ENCODE measurements at places on chromosomes 11 and 22.

- no peak for DNase-seq
Measured at GRCh38 chr11:36627471-36627870, 29.4 kb upstream of the RAG2 start.

- no peak for DNase-seq
Measured at GRCh38 chr11:67366961-67367760, 6.2 kb downstream of the CLCF1 start.

DNA sequence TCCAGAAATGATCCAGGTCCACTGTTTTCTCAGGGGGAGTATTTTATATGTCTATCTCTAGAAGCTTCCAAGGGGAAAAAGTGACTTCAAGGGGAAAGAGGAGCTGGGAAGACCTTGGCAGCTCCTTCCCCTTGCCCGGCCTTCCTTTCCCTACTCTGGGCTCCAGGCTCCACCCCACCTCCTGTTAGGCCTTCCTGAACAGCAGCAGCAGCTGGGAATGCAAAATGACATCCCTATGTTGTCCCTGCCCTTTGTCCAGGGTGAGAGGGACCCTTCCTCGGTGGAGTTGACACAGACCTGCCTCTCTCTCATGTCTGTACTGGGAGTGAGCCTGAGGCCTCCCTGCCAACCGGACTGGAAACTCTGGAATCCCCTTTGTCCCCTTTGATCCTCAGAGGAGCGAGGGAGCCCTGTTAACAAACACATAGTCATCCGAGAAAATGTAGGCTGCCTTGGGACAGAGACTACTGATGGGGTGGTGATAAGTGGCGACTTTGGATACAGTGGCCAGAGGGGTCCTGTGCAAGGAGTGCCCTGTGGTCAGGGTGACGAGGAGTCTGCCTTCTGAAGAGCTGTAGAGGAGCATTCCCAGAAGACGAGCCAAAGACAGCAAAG is 9.0 kb upstream of the MALAT1 start:
- no peak for DNase-seq

GRCh38 chr22:38313384-38313955 is 3.8 kb downstream of the CSNK1E start:
- peak; percentile 59 for DNase-seq

GRCh38 chr11:96037405-96037949 is 113.6 kb upstream of the MTMR2 start:
- DNase-seq: no peak

DNA sequence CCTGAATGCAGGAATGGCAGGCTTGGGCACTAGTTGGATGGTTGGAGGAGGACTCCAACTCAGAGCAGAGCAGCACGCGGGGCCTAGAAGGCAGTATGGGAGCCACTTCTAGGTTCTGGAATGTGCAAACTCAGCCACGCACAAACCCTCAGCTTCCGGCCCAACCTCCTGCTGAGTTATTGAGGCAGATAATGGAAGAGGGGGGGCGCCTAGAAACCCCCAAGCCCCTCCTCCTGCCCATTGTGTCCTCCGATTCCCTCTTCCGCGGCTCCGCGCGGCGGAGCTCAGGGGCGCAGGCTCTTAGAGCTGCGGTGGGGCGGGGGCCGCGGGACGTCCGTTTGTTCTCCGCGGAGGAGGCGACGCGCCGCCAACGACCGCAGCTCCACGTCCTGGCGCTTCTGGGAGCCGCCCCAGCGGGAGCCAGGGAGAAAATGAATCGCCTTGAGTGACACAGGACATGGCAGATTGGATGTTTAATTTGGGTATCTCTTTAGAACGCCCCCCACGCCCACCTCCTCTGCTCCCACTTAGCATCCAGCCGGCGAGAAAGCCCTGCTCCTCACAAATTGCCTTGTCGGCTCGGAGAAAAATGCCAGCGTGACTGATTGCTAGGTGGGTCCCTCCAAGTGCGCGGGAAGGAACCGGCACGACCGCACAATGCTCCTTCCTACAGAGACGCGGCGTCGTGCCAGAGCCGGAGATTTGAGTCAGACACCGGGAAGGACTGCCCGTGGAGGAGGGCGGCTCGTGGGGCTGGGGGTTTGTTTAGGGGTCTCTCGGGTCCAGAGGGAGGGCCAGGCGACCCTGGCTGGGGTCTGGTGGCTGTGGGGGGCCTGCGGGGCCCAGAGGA is 144.6 kb downstream of the NECTIN1 start:
- DNase-seq: no peak

GRCh38 chr11:75140269-75141138 is 10.4 kb upstream of the SLCO2B1 start:
- DNase-seq: no peak

- no peak for DNase-seq
Measured at GRCh38 chr22:42433754-42434682, 1.8 kb upstream of the NFAM1 start.

DNA sequence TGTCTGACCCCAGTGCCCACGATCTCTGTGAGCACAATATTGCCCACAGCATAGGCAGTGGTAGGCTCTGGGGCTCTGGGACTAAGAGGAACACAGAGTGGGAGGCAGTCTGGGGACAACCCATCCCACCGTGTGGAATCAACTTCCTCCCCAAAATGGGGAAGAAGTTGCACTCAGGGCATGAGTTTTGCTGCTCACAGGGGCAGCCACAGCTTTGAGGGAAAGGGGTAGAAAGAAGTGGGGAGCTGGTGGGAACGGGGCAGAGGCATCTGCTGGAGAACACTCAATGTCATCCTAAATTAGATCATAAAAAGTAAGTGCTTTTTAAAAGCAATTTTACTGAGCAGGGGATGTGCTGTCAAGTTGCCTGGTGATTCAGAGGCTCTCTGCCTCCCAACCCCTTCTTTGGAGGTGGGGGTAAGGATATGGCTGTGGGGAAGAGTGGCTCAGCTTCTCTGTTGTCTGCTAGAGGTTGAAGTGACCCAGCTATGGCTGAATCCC is 233.8 kb upstream of the NCAM1 start:
- no peak for DNase-seq

DNA sequence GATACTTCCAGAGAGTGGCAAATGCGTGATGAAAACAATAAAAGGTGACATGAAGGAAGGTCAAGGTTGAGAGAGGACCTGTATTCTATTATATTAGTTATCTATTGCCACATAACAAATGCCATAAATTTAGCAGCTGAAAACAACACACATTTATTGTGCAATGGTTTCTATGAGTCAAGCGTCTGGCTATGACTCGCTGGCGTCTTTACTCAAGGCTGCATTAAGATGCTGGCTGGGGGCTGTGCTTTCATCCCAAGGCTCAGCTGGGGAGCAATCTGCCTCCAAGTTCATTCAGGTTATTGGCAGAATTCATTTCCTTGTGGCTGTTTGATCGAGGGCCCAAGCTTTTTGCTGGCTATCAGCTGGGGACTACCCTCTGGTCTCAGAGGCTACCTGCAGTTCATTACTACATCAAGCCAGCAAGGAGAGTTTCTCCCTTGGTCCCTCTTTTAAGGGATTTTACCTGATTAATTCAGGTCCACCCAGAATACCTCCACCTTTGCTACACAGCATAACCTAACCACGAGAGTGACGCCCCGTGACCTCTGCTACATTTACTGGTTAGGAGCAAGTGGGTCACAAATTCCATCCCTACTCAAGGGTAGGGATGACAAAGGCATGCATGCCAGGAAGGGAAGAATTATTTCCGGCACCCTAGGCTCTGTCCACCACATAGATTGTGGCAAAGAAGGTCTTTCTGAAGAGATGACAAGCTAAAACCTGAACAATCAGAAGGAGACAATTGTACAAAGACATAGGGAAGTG is 549.1 kb downstream of the MN1 start:
- DNase-seq: peak; percentile 33

- no peak for DNase-seq
Measured at GRCh38 chr11:116059919-116060318, 555.7 kb upstream of the CADM1 start.

DNA sequence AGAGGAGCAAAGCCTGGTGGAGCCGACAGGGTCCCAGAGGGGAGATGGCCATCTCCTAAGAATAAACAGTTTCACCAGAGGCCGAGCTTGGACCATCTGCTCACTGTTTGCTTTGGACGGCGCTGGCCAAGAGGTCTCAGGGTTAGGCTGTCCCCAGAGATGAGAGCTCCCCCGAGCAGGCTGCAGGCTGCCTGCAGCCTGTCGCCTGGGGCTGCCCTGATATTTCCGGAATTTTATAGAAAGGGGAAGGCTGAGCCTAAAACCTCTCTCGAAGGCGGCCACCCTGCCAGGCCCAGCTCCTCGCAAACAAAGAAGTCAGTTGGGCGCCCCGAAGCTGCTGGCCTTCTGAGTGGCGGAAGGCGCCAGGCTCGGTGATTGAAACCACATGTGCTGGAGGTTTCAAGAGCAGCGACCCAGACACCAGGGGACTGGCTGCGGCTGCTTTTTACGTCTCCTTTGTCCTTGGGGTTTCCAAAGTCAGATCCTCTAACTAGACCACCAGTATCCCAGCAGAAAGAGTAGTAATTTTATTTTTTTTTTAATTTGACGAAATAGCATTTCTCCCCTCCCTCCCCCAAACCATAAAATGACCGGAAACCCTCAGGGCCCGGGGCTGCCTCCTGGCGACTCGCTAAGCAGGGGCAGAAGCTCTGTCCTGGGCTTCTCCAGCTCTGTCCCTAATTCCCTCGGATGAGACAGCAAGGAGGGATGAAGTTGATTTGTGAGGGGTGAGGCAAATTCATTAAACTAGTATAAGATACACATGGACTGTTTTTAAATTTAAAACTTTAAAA is 57.4 kb downstream of the CLMP start:
- peak; percentile 70 for DNase-seq

- no peak for DNase-seq
Measured at GRCh38 chr22:23684561-23685031, 6.2 kb upstream of the RGL4 start.

GRCh38 chr11:68574308-68574707 is 110.0 kb upstream of the GAL start:
- no peak for DNase-seq
